ENCODE measurements at places on chromosomes 1 and 21.

GRCh38 chr1:163090321-163090945, 21.3 kb downstream of the RGS4 start:
- no peak for DNase-seq

DNA sequence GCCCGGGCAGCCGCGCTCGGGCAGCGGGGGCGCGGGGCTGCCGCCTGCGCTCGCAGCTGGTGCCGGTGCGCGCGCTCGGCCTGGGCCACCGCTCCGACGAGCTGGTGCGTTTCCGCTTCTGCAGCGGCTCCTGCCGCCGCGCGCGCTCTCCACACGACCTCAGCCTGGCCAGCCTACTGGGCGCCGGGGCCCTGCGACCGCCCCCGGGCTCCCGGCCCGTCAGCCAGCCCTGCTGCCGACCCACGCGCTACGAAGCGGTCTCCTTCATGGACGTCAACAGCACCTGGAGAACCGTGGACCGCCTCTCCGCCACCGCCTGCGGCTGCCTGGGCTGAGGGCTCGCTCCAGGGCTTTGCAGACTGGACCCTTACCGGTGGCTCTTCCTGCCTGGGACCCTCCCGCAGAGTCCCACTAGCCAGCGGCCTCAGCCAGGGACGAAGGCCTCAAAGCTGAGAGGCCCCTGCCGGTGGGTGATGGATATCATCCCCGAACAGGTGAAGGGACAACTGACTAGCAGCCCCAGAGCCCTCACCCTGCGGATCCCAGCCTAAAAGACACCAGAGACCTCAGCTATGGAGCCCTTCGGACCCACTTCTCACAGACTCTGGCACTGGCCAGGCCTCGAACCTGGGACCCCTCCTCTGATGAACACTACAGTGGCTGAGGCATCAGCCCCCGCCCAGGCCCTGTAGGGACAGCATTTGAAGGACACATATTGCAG, 3.0 kb downstream of the ARTN start:
- no peak for DNase-seq

DNA sequence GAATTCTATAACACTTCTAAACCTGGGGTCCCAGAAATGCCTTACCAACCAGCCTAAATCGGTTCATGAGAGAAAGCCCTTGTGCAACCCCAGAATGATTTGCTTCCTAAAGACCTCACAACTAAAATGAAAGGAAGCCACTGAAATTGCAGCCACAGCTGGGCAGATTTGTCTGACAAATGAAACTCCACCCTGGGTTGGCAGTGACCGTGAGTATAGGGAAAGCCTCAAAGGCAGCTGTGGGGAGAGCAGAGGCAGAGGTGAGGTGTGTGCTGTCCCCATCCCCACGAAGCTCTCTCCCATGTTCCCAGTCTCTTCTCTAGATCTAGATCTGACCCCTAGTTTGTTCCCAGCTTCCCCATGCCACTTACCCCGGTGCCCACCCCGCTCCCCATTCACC, 23.1 kb downstream of the RHBDL2 start:
- DNase-seq, result no peak

DNA sequence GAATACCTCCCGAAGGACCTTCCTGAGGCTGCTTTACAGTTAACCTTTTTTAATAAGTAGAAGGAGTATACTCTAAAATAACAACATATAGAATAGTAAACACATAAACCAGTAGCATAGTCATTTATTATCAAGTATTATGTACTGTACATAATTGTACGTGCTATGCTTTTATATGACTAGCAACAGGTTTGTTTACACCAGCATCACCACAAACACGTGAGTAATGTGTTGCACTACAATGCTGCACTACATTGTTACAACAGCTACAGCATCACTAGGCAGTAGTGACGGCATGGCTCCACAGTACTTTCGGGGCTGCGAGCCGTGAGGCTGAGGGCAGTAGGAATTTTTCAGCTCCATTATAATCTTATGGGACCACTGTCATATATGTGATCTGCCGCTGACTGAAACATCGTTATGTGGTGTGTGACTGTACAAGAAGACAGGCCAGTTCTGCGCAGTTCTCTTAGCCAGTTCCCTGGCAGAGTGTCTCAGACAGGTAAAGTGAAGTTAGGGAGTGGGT, 82.8 kb upstream of the LRRC8D start:
- no peak for DNase-seq

DNA sequence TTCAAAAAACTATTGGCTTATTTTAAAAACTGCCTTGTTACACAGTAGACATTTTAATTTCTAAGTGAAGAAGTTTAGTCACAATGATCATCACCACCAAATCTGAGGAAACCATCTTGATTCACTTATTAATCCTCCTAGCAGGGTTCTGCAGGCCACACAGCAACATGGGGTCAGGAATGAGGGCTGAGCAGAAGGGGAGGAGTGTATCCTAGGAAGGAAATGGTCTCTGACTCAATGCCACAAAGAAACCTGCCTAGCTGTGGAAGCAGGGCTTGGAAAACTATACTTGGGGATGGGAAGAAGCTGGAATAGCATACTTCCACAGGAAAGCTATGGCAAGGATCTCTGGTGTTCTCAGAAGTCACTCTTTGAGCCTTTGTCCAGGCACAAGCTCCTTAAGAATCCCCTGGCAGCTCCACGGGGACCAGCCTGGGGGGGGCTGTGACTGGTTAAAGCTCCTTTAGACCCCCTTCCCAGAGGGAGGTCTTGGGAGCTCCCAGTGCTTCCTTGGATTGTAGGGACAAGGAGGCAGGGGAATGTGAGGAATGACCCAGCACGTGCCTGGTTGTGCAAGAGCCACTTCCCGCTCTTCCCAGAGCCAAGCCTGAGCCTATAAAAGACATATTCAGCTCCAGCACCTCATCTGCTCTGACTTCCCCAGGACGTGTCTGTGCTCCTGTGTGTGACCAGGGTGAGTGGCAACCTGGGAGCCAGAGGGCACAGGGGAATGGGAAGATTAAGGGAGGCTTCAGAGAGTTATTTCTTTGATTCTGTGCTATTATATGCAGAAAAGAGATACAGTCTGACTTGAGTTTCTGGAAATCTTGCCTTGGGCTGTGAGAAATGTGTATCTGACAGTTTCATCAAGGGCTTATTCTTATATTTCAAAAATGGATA, at the start of gene LCE2A:
TSS of gene LCE2A (plus strand) at position 645 of the 900 bp plus-strand sequence. CDS start 557 bp downstream, outside the sequence.
- no peak for DNase-seq

- DNase-seq, result no peak
Measured at GRCh38 chr1:247639381-247639981, 34.1 kb downstream of the OR2G3 start.

- no peak for DNase-seq
Measured at GRCh38 chr1:109864930-109865612, 45.6 kb upstream of the CSF1 start.

DNA sequence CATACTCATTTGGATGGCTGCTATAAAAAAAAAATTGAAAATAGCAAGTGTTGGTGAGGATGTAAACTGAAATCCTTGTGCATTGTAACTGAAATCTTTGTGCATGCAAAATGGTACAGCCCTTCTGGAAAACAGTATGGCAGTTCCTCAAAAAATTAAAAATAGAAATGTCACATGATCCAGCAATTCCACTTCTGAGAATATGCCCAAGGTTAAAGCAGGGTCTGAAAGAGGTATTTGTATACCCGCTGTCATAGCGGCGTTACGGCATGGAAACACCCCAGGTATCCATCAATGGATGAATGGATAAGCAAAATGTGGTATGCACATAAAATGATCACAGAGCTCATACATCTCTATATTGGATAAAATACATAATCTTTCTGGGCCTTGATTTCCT, 116.7 kb downstream of the RUSC1 start:
- DNase-seq, result no peak

GRCh38 chr1:53369761-53370160, 41.9 kb upstream of the LRP8 start:
- DNase-seq, result no peak

DNA sequence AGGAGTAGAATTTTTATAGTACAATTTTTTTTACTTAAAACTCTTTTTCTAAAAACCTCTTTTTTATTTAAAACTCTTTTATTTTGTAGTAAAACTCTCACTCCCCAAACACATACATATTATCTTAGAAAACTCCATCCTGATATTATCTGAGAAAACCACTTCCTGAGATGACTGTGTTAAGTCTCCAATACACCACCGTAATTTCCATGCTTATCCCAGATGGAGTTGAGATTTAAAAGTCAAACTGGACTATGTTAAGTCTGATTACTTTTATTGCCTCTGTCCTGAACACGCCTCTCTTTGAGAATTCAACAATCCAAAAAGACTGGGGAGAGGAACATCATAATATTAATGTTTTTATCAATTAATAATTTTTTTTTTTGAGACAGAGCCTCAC, 3.7 kb downstream of the SEC16B start:
- no peak for DNase-seq

GRCh38 chr1:233361876-233362275, 34.4 kb downstream of the MAP3K21 start:
- DNase-seq, result no peak

DNA sequence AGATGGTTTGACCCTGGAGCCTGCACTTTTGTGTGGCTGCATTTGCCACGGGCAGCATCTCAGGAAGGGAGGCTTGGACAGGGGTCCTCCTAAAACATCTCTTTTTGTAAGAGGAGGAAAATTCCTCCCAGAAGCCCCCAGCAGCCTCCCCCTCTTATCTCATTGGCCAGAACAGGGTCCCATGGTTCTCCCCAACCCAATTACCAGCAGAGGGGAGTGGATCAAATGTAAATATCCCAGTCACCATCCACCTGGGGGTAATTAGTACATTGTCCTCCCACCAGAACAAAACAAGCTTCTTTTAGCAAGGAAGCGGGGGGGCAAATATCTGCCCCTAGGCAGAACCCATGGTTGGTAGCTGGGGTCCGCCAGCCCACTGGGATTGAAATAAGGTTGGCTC, 44.7 kb upstream of the TENT5B start:
- no peak for DNase-seq

DNA sequence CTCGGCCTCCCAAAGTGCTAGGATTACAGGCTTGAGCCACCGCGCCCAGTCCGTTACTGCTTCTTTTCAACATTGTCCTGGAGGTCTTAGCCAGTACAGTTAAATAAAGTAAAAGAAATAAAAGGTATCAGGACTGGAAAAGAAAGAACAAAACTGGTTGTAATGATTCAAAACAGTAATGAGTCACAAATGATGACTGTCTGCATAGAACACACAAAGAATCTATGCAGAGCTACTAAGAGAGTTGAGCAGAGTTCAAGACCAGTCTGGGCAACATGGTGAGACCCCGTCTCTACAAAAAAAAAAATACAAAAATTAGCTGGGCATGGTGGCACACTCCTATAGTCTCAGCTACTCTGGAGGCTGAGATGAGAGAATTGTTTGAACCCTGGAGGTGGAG, 23.4 kb downstream of the BCAR3 start:
- no peak for DNase-seq

GRCh38 chr1:85865213-85865612, 157.0 kb upstream of the ZNHIT6 start:
- no peak for DNase-seq

GRCh38 chr1:201164645-201165044, 10.4 kb upstream of the TMEM9 start:
- DNase-seq, result no peak

- no peak for DNase-seq
Measured at GRCh38 chr1:230113593-230114236, 46.7 kb downstream of the GALNT2 start.

GRCh38 chr1:209383422-209383821, 200.1 kb upstream of the CAMK1G start:
- DNase-seq, result no peak

- no peak for DNase-seq
Measured at GRCh38 chr1:178682429-178682828, 42.6 kb upstream of the RALGPS2 start.

DNA sequence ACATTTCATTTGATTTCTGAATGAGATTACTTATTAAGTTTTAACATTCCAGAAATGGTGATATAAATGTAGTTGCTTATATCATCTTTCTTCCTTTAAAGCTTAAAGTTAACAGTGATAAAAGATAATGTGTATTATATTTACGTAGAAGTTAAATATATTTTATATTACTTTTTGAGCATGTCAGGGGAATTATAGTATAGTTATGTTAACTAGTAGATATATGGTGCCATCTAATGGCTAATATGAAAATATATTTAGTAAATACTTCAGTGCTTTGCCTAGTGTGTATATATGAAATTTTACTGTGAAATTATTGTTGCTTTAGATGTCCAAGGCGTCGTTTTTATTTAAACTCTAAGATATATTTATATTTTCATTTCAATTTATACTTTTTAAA, 51.5 kb downstream of the SYT14 start:
- no peak for DNase-seq

GRCh38 chr1:94156096-94156625, 35.2 kb upstream of the ABCA4 start:
- no peak for DNase-seq

DNA sequence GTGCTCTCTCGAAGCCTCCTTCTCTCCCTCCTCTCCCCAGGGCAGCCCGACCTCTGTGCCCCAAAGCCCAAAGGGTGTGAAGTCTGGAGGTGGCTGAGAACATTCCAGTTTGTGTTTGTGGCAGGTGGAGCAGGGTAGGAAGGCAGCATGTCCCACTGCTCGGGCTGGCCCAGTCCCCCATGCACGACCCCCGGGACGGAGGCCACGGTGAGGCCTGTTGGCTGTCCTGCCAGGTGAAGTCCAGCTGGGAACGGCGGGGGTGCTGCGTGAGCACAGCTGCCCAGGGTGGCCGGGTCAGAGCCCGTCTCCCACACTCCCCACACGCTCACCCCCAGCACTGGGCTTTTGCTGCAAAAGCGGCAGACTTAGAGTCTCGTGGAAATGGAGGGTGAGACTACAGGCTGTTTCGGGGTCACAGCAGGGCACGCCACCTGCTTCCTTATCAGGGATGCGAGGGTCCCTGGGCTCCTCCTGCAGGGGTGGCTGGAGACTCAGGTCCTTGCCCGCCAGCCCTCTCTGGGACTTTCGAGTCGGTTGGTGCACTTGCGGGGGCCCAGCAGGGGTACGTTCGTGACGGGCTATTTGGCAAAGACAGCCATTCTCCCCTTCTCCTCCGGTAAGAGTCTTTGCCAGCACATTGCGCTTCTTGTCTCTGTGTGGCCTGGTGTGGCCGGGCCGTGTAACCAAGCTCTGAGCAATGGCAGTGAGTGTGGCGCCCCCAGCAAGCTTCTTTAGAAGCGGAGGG, 40.3 kb downstream of the MORN1 start:
- DNase-seq, result no peak

Data from activated T-cell treated with anti-CD3 and anti-CD28 coated beads for 1 hour (primary cell).